ENCODE measurements at places on chromosomes 1 and 21.

DNA sequence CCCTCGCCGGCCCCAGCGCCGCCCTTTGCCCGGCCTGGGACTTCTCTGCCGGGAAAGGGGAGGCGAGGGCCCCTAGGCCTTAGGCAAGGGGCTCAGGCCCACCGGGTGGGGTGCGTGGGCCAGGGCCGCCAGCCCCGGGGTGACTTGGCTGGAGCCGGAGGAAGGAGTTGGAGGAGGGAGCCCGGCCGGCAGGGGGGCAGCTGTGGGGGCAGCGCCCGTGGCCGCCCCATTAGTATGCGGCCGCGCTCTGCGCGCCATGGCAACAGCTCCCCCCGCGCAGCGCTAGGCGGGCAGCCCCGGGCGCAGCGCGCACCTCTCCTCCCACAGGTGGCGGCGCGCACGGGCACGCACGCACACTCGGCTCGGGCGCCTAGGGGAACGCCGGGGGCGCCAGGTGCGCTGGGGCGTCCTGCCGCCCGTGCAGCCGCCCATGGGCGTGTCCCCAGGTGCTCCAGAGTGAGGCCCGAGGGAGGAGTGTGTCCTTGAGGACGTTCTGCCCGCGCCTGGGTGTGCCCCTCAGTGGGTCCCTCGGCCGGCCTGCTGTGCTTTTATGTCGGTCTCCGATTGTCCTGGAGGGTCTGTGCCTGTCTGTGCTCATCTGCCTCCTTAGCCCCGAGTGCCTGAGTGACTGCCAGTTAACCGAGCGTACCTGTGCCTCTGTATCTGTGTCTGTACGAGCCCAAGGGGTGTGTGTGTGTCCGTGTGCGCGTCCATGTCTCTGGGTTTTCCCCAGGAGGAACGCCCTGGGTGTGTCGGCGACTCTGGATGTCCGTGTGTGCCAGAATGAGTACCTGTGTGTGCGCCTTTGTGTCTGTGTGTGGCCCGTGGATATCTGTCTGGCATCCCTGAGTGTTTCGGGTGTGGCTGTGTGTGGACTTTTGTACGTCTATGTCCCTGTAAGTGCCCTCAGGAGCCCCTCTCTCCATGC, 38.2 kb upstream of the WASF2 start:
- no peak for DNase-seq

DNA sequence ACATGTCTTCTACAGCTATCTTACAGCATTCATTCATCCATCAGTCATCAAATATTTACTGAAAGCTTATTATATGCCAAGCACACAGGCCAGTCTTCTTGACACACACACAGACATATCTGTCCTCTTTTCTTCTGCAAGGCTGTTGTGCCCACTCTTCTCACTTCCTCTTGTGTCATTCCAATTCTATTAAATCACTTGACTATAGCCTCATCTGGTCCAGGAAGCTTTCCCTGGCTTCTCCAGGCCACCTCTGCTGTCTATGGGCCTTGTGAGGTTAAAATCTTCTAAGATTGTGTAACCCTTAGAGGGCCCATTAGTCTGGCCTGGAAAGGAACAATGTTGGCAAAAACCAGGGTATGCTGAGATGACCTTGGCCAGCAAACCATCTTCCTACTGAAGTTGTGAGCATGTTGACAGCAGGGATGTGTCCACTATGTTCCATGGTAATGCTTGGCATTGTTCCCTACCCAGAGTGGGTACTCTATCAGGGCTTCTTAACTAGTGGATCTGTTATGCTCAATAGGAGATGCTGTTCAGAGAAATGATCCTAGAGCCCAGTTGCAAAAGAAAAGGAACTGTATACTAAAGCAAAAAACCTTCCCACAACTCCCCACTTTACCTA, 5.3 kb downstream of the TRAF3IP3 start:
- DNase-seq = no peak

- DNase-seq = no peak
Observed at GRCh38 chr1:182633657-182634281, 29.6 kb upstream of the RGS16 start.

DNA sequence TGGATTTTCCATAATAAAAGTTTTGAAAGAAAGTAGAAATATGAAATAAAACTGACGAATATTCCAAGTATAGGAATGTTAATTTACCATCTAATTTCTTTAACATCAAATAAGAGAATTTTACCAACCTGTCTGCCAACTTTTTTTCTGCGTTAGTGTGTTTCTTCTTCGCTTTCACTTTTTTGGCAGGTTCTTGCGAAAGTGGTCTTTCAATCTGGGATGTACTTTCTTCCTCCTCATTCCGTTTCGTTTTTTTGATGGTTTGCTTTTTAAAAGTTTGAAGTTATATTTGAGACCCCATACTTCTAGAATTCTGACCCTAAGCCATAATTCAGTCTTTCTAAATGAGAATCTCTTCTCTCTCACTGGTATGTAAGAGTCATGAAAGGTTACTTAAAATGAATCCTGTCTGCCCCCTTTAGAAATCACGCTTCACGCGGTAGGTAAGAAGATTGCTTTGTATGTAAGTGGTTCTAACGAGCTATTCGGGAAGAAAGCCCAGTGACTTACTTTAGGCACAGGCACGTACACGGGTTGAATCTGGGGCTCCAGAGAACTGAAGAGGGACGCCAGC, 580 bp downstream of the RBM34 start:
- DNase-seq = peak; percentile 34

- no peak for DNase-seq
Observed at GRCh38 chr1:181947441-181947840, 114.1 kb downstream of the ZNF648 start.

DNA sequence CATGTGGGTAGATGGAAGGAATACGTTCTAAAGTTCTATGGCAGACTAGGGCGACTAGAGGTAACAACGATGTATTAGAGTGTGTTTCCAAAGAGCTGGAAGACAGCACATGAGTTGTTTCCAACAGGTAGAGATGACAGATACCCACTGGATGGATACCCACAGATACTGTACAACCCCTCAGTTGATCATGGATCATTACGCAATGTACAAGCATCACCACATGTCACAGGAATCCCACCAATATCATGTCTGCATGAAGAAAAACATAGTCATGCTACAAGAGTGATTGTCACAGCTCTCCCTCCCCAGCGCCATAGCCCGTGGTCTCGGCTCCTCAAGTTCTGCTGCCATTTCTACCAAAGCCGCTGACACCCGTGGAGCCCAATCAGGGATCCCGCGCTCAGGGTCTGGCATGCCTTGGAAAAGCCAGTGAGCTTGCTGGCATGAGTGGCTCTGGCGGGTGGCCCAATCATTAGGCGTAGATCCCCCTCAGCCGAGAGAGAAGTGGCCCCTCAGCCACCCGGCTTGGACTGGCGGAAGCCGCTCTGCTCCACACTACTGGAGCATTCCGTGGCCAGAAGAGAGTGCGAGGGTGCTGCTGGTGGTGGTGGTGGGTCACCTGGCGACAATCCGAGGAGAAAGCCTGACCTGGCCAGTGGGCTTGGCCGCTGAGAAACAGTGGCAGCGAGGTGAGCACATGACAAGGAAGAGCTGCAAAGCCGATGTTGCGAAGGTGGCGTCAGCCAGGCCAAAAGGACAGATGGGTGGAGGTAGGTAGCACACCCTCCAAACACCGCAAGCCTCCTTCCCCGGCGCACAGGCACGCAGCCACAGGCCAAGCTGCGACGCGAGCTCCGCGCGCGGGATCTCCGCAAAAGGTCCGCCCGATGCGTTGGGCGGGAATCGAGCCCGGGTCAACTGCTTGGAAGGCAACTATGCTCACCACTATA, 65.7 kb upstream of the FCGR2A start:
- no peak for DNase-seq

- no peak for DNase-seq
Observed at GRCh38 chr21:31345136-31345535, 1.1 kb upstream of the TIAM1 start.

DNA sequence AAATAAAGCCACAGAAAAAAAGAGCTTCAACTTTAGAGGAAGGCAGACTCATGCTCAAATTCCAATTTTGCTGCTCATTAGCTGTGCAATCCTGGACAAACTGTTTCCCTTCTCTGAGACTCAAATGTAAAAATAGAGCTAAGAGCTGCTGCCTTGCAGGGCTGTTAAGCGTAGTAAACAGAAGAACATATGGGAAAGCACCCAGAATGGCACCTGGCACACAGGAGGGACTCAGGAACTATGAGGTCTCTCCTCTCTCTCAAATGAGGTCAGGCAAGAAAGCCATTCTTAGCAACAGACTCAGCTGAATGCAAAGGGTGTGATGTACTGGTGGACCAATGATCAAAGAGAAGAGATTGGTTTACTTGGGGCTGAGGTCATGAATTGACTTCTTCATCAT, 61.3 kb downstream of the TRABD2B start:
- DNase-seq = no peak

DNA sequence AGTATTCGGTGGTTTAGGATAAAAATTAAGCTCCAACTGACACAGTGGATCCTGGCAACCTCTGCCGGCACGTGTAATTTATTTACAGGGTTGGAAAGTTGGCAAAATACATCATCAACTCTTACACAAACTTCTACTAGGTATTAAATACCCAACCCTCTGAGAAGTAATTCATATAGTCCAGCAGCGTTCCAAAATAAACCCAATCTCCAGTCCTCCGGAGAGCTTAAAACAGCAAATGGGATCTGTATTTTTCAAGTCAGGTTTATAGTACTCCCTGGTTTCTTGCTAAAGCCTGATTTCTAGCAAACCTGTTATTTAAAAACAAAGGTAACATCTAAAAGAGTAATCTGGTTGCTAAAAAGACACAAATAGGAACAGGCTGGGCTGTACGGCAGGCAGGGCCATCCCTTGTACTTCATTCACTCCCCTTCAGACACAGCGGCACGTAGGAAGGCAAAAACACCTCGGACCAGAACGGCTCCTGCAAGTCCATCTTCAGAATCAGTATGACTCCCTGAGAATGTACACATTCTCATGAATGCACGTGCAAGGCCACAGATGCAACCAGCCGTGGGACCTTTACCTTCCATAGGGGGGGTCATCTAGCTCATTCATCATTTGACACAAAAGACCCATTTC, 8.6 kb downstream of the GLIS1 start:
- no peak for DNase-seq

Data from GM04503 (cell line).